CD4-positive, alpha-beta T cell treated with Interleukin-6 for 4 hours (primary cell): ENCODE measurements at places on chromosomes 4 and X.
A peak's percentile ranks its signal among the peaks of the same experiment; 100 is the strongest.

DNA sequence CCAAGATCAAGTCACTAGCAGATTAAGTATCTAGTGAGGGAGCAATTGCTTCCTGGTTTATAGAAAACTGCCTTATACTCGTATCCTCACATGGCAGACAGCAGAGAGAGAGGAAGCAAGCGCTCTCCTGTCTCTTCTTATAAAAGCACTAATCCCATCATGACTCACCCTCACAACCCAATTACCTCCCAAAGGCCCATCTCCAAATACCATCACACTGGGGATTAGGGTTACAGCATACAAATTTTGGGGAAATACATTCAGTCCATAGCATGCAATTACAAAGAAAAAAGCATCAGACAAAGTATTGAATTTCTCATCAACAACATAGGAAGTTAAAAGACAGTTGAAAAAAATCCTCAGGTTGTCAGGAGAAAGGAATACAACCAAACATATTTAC lies 292.6 kb downstream of the IQCM start:
- no peak for DNase-seq

DNA sequence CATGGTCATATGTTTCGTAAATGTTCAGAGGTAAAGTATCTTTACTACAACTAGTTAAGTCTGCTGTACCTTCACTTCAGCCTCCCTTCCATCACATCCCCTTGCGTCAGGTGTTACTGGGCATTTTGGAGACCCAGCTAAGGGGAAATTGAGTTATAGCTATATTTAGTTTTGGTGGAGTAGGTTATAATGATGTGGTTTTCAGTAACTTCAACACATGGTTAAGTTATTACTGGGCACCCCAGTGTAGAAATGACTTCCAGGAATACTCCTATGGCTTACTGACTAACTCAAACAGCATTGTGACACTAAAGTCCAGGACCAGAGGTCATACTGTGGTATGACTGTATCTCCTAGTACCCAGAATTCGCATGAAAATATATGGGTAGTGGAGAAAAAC lies 23.4 kb upstream of the ACSL1 start:
- DNase-seq, result no peak

DNA sequence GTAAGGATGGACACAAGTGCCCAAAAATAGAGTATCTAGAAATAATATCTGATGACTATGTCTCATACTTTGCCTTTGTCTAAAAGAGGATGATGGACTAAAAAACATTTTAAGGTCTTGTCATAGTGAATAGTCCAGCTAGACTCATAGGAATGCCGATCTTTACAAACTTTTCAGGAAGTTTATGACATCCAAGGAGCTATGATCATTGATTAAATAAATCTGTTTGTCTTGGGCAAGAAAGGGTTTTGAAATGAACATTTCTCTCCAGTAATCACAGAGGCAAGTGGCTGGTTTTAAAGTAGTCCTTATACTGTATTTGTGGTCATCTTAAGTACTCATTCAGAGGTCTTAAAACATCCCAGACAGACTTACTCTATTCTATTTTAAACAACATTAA lies 109.8 kb downstream of the MAPK10 start:
- no peak for DNase-seq

DNA sequence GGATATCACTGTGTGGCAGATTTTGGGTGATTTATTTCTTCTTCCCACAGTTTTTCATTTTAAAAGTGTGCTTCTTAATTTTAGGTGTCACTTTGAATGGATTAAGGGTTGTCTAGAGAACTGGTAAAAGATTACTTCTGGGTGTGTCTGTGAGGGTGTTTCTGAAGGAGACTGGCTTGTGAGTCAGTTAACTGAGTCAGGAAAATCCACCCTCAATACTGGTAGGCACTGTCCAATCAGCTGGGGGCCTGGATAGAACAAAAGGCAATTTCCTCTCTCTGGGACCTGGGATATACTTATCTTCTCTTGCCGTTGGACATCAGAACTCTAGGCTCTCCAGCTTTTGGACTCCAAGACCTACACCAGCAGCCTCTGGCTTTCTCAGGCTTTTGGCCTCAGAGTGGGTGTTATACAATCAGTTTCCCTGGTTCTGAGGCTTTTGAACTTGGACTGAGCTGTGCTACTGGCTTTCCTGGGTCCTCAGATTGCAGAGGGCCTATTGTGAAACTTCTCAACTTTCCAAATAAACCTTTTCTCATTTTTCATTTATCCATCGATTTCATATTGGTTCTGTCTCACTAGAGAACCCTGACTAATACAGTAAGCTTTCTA lies 413.1 kb downstream of the GBA3 start:
- DNase-seq, result no peak

- no peak for DNase-seq
Observed at GRCh38 chrX:136318156-136318555, 17.4 kb downstream of the ADGRG4 start.

- DNase-seq, result no peak
Observed at GRCh38 chr4:10811991-10812390, 127.4 kb upstream of the CLNK start.

- DNase-seq, result peak; percentile 40
Observed at GRCh38 chr4:104494822-104495559, at the start of gene CXXC4. Gene CXXC4, minus strand, starts transcription at chr4:104494894. Its CDS starts 3,092 bp downstream, at chr4:104491802.

GRCh38 chrX:45769761-45770582 lies 569.3 kb upstream of the DIPK2B start:
- peak; percentile 6 for DNase-seq

GRCh38 chr4:135840781-135841180 lies 1639.2 kb upstream of the PABPC4L start:
- DNase-seq, result no peak

DNA sequence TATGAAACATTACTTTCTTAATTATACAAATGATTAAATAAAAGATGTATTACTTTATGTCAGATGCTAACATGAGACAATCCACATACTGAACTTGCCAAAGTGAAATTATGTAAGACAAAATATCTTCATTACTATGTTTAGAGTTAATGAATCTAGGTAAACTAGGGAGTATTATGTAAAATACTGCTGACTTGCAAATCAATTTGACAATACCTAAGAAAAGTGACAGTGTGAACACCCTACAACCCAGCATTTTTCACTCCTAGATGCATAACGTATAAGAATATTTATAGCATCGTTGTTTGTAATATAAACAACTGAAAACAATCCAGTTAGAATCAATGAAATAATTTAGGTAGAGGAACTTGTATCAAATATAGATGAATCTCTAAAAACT lies 546.3 kb downstream of the MAGEB5 start:
- no peak for DNase-seq

- no peak for DNase-seq
Observed at GRCh38 chr4:18180892-18181291, 159.3 kb upstream of the LCORL start.

DNA sequence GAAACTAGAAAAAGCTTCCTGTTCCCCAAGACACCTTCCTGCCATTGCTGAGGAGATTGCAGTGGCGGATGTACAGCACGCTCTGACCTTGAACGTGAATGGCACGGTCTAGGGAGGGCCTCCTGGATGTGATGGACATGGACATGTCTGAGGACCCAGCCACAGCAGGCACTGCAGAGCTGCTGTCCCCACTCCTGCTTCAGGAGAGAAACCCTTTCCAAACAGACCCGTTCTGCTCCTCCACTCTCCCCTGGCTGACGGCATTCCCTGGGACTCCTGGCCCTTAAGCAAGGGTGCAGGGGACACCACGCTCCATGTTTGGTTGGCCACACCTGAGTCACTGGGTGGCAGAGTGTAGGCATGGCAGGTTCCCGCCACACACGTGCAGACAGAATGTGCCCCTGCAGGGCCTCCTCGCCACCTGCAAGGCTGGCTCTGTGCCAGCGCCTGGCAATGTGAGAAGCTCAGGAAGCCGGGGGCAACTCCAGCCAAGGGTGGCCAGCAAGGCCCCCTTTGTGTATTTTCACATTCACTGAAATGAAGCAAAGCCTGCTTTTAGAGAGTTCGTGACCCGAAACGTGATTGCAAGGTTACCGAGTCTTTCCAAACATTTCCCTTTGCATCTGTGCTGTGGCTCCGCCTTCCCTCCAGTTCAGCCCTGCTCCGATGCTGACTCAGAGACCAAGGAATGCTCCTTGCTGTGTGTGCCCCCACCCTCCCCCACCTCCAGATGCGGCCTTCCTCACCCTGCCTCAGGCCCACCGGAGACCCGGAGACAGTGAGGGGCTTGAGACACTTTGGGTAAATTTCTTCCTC lies 46.1 kb downstream of the HTRA3 start:
- DNase-seq, result no peak

DNA sequence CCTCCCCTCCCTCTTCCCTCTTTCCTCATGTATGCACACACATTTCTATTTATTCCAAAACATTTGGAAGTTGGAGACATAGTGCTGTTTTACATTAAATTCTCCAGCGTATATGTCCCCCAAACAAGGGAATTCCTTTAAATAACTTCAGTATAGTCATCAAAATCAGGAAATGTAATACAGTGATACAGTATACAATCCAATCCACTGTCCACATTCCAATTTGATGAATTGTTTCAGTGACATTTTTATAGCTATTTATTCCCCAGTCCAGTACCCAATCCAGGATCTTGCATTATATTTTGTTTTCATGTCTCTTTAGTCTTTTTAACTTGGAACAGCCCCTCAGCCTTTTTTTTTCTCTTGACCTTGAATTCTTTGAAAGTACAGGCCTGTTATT lies 233.0 kb downstream of the DKK2 start:
- DNase-seq, result no peak

GRCh38 chrX:49845701-49846403 lies 16.7 kb downstream of the PAGE4 start:
- no peak for DNase-seq

- DNase-seq, result peak; percentile 42
Observed at GRCh38 chrX:154374313-154375155, at the start of gene FLNA. Gene FLNA, minus strand, starts transcription at chrX:154374634. Its CDS starts 3,389 bp downstream, at chrX:154371245.

- peak; percentile 24 for DNase-seq
Observed at GRCh38 chrX:78199851-78200250, 60.4 kb upstream of the TAF9B start.

DNA sequence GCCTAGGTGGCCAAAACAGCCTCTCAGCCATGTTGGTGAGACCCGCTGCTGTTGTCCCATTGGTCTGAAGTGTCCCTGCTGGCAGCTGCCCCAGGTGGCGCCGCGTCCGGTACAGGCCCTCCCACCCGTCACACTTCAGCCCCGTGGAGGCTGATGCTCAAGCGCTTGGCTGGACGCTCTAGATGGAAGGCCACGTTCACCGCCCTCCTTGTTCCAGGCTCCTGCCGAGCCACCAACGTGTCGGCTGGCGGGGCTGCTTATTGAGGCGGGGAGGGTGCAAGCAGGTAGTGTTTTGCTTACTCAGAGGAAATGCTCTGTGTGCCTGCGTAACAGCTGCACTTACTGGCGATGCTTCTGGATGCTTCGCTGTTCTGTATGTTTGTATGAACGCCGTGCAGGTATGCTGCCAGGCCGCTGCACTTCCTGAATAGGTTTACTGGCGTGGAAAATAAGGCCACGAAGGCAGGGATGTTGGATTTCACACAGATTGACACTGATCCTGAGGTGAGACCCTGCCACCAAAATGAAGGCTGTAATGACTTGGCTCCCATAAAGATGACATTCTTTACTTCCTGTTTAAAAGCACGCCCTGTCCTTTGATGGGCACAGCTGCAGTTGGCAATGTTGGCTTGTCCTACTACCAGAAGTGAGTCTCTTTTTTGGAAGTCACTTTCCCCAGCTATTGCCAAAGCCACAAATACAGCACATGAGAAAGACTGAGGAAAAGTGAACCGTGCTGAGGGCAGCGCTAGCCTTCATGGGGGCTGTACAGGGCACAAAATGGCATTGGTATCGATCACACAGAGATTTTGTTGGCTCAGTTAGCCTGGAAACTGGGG lies 21.0 kb upstream of the CLCN4 start:
- no peak for DNase-seq

DNA sequence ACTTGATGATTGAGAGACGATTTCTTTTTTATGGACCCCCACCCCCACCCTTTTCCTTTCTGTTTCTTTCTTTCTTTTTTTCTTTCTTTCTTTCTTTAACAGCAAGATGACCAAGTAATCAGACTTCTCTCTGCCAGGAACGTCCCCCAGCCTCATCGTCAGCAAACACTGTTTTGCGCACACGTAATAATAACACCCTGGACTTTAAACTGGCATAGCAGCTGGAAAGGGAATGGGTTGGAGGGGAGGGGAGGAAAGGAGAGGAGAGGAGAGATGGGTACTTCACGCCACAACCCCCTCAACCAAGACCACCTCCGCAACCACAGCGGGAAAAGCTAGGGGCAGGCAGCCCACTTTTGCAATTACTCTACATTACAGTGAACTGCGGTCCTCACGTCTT lies 1.1 kb downstream of the GABRA2 start:
- DNase-seq, result no peak

DNA sequence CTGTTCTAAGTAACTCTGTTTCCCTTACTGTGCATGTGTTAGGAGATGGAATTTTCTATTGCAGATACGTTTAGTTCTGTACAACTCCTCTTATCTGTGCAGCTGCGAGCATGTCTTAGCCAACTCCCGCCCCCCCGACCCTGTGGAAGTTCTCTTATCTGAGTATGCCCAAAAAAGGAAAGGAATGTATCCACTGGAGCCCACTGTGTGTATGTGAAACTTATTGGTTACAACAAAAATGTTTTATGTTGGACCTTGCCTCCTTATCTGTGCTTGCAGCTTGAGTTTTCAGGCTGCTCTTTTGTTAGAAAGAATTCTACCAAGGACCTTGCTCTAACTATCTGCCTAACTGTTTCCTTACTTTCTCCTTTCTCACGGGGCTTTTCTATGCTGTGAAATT lies 24.2 kb upstream of the DCAF8L2 start:
- no peak for DNase-seq

GRCh38 chr4:26356081-26356501 lies 35.3 kb downstream of the RBPJ start:
- DNase-seq, result no peak
